ENCODE measurements at places on chromosomes 3 and 15.

DNA sequence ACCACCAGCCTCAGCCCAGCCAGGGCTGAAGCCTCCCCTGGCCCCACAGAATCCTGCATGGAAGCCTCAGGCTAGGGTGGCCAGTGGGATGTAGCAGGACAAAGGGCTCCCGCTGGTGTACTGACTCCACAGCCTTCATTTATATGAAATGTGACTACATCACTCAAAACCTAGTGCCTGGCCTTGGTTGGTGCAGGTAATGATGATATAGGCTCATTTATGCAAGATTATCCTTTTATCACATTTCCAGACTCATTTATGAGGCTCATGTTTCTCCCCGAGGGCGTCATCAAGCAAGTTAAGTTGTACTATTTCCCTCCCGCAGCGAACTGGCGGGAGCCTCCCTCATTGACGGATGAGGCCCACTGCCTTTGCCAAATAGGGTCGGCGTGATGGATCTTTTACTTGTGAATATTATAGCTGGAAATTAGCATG is 179.1 kb upstream of the SMAD3 start:
- no peak for DNase-seq

GRCh38 chr3:10400050-10400748 is 79.3 kb upstream of the SEC13 start:
- no peak for DNase-seq

DNA sequence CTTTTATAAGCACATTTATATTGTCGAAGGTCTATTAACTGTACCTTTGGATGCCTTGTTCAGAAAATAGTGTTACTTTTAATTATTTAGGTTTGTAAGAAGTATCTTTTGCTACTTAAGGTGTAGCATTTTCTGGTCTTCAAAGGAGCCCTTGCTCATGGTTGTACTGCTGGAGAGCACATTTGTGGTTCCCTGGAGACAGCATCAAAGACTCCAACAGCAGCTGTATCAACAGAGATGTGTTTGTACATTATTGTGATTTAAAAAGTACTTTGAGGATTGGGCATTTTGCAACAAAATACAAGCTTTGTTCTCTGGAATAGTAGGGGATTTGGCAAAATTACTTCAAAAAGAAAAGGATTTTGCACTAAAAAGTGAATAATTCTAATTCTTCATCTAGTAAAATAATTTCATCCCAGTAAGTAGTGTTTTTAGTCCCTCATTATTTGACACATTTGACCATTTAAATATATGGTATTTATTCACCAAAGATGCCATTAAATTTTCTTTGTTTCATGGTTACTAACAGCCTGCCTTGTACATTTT is 16.5 kb downstream of the TBC1D23 start:
- peak; percentile 79 for DNase-seq

- peak; percentile 97 for DNase-seq
These were observed 447.4 kb downstream of the GABRB3 start for GRCh38 chr15:26325495-26325894.

DNA sequence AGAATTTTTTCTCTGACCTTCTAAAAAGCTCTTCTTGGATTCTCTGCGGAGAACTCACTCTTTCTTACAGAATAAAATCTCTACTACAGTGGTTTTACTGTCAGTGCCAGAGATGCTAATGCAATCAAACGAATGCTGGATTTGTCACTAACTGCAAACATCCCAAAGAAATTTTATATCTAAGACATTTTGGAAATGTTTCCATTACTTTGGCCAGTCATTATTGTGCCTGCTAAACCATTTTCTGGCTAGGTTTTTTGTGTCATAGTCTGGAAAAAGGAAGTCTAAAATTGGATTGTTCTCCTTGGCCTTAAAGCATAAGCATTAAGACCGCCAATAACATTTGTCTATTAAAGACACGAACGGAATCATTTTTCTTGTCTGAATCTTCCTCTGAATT is 54.0 kb downstream of the PLOD2 start:
- DNase-seq, result no peak

DNA sequence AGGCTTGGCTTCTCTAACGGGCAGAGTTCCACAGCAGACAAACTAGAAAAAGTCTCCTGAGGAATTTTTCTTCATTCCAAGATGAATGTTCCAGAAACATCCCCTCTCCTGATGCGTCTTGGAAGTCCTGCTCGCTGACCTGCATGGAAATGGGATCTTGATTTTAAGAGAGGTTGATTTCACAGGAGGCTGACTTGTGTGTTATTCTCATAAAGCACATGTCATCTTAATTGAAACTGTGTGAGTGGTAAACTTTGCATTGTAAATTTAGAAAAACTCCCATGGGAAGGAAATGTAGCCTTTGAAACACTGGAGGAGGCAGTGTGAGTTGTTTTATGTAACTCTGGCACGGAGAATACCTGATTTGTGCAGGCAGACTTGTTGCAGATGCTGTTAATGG is 337.8 kb upstream of the NR2E3 start:
- DNase-seq, result no peak

GRCh38 chr15:82108489-82109078 is 62.8 kb upstream of the MEX3B start:
- peak; percentile 61 for DNase-seq

GRCh38 chr3:9135930-9136525 is 113.4 kb downstream of the SRGAP3 start:
- DNase-seq, result no peak

DNA sequence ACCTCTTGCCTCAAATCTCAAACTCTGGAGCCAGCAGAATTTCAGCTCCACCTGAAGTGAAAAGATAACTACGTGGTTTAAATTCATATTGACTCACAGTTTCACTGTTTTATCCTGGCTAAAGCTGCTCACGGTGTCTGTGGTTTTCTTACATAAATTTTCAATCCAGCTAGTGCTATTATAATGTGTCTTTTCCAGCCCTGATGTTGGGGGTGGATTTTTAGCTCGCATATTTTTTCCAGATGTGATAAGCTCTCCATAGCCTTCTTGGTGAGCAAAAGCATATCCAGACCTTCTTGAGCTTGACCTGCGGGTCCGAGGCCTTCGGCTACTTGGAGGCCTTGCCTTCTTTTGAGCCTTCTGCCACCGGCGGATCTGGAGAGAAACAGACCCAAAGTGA is 239.3 kb downstream of the DTWD1 start:
- no peak for DNase-seq

GRCh38 chr15:77030928-77031375 is 36.0 kb downstream of the PSTPIP1 start:
- DNase-seq, result peak; percentile 12

- DNase-seq, result no peak
These were observed 78.6 kb upstream of the MITF start for GRCh38 chr3:69660631-69661030.
